Sigmoid colon (tissue), 7 donors: ENCODE measurements at places on chromosomes 3 and 15. TPM values are rescaled to one million over a fixed set of nuclear protein-coding genes. Genes with fewer than 3 reads are reported as not detected.
A peak's percentile ranks its signal among the peaks of the same experiment; 100 is the strongest.

The ACP3 gene
- 1.5 TPM for total RNA-seq

The C3orf33 gene
- total RNA-seq, result 3.6 TPM

The PLAAT1 gene
- total RNA-seq, result 3.3 TPM

The GRAMD2A gene
- 0.28 TPM for total RNA-seq

The CHAC1 gene
- total RNA-seq, result 3.0 TPM

- H3K27ac ChIP-seq, result no peak overlapping the region
- no peaks in the 10 kb centered on the region for H3K4me1 ChIP-seq
- no peaks in the 10 kb centered on the region for H3K27me3 ChIP-seq
- H3K36me3 ChIP-seq, result no peaks in the 10 kb centered on the region
- no peak for DNase-seq
Observed at GRCh38 chr3:127383656-127384179, 95.9 kb upstream of the PRR20G start.

GRCh38 chr15:74682954-74683353 lies 12.9 kb downstream of the EDC3 start:
- H3K27me3 ChIP-seq, result no peaks in the 10 kb centered on the region
- no peak overlapping the region for H3K4me3 ChIP-seq
- H3K4me1 ChIP-seq, result no peaks in the 10 kb centered on the region
- no peak overlapping the region for H3K27ac ChIP-seq
- peaks cover 5% of the 10 kb centered on the region for H3K36me3 ChIP-seq
- no peak for DNase-seq

DNA sequence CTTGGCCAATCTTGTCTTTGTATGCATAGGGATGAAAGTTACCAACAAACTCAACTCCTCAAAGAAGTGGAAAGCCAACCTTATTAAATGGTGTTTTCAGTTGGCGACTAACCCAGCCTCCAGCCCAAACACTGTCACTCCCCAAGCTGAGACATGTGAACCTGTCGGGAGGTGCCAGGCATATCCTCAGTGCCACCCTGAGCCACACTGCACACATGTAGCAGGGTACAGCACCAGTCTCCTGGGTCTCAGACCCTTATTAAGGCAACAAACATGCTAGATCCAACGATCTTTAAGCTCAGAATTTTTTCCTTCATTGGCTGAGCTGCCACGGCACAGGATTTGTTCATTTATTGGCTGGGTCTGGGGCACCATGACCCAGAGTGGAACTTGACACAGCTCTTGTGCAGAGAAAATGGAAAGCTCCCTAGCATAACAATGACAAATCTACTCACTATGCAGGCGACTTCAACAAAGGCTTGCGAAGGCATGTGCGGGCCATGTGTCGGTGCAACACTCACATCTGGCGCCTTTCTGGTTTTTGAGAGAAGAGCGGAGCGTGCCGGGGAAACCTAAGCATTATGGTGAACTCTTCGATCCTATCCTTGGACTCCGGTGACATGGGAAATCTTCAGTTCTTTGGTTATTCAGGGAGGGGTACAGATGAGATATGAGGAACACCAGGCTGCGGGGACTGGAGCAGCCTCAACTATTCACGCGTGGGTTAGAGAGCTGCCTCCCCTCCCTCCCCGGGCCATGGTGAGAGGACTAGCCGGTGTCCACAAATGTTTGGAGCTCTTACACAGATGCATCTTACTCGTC lies 190.1 kb downstream of the FAM43A start:
- DNase-seq, result no peak
- no peak overlapping the region for H3K4me3 ChIP-seq
- no peaks in the 10 kb centered on the region for H3K27me3 ChIP-seq
- no peak overlapping the region for H3K27ac ChIP-seq
- no peaks in the 10 kb centered on the region for H3K36me3 ChIP-seq

- no peaks in the 10 kb centered on the region for H3K36me3 ChIP-seq
- no peak overlapping the region for H3K27ac ChIP-seq
- H3K4me3 ChIP-seq, result no peak overlapping the region
- peaks cover 19% of the 10 kb centered on the region for H3K4me1 ChIP-seq
- DNase-seq, result no peak
Observed at GRCh38 chr3:66740260-66740659, 239.4 kb upstream of the LRIG1 start.

DNA sequence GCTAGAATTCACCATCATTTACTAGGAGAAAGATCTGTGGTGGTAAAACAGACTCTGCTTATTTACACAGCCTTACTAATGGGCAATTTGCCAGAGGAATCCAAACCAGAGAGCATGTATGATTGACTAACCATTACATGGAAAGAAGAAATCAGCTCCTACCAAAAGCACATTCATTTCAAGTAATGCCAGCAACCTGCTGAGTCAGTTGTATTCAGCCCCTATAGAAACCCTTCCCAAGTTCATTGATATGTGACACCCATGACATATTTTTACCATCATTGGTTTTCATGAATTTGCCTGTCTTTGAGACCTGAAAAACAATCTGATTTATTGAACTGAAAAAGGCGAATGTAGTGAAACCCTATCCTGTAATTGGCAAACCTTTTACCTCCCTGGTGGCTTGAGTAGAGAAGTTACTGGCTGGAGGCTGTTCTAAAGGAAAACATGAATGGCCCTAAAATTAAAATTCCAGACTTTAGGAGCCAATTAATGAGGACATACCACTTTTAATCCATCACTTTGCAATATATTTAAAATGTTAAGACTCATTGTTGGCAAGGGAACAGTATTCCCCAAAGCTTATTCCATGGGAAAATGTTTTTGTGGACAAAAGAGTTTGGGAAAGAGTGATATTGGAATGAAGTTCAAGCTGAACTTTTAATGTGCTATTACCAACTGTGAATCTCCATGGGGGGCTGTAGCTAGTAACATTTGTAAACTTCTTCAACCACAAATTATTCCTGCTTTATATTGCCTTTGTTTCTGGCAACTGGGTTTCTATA lies 542.9 kb downstream of the FHIT start:
- H3K27ac ChIP-seq, result no peak overlapping the region
- no peaks in the 10 kb centered on the region for H3K4me1 ChIP-seq
- H3K27me3 ChIP-seq, result no peaks in the 10 kb centered on the region
- no peak for DNase-seq
- no peaks in the 10 kb centered on the region for H3K36me3 ChIP-seq

GRCh38 chr15:89117790-89118189 lies 29.5 kb downstream of the ABHD2 start:
- H3K36me3 ChIP-seq, result peaks cover 4% of the 10 kb centered on the region
- no peak overlapping the region for H3K4me3 ChIP-seq
- H3K4me1 ChIP-seq, result peaks cover 62% of the 10 kb centered on the region
- no peak for DNase-seq
- H3K27me3 ChIP-seq, result no peaks in the 10 kb centered on the region
- peak overlapping the region; percentile 60 for H3K27ac ChIP-seq

DNA sequence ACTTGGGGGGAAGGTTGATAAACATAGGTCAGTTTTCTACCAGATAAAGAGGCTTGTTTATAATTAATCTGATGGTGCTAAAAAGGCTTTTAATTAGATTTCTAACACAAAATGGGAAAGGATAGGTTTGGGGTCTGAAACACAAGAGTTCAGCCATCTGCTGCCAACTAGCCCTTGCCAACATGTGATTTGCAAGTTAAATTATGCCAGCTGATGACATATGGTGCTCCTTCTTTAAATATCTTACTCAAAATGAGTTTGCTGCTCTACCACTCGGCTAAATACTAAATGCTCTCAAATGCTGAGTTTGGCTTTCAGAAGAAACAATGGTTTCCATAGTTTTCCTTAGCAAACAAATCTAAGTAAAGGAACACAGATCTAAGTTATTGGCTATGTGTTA lies 557.8 kb upstream of the CCDC54 start:
- H3K4me3 ChIP-seq, result no peak overlapping the region
- no peaks in the 10 kb centered on the region for H3K4me1 ChIP-seq
- no peak overlapping the region for H3K27ac ChIP-seq
- no peaks in the 10 kb centered on the region for H3K27me3 ChIP-seq

- DNase-seq, result peak; percentile 71
- peaks cover 5% of the 10 kb centered on the region for H3K36me3 ChIP-seq
- no peak overlapping the region for H3K4me3 ChIP-seq
- no peak overlapping the region for H3K27ac ChIP-seq
- H3K4me1 ChIP-seq, result peaks cover 5% of the 10 kb centered on the region
Observed at GRCh38 chr3:126442094-126442855, 33.4 kb downstream of the ZXDC start.

- H3K27me3 ChIP-seq, result no peaks in the 10 kb centered on the region
- H3K4me1 ChIP-seq, result no peaks in the 10 kb centered on the region
- H3K27ac ChIP-seq, result no peak overlapping the region
- no peak overlapping the region for H3K4me3 ChIP-seq
- DNase-seq, result no peak
Observed at GRCh38 chr3:162236949-162237348, 740.3 kb downstream of the OTOL1 start.

DNA sequence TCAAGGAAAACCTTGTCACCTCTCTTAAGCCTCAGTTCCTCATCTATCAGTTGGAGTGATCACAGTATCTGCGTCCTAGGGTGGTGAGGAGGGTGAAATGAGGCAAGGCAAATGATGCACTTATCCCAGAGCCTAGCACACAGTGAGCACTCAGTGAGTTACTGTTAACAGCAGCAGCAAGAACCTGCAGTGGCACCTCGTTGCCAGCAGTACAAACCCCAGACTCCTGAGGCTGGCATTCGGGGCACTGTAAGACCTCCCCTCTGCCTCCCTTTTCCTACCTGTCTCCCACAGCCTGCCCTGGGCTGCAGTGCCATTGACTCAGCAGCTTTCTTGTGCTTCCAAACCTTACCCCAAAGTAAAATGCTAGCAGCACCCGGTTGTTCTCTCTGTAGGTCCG lies 82.9 kb upstream of the EIF1B start:
- no peaks in the 10 kb centered on the region for H3K27me3 ChIP-seq
- no peak overlapping the region for H3K27ac ChIP-seq
- no peak for DNase-seq
- no peak overlapping the region for H3K4me3 ChIP-seq
- no peaks in the 10 kb centered on the region for H3K4me1 ChIP-seq
- H3K36me3 ChIP-seq, result no peaks in the 10 kb centered on the region

DNA sequence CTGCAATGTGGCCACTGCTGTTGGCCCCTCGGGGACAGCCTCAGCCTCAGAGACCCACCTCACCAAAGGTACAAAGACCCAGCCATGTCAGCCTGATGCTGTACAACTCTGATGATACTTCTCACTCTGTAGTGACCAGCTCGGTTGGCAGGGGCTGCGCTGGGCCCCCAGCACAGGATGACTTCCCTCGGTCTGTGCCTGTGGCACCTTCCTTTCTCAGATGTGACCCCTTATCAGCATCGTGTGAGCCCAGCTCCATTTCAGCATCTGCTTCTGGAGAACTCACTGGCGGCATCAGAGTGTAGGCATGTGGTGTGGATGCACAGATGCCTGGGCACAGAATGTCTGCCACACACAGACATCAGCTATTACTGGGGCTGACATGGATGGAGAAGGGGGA lies 25.1 kb upstream of the CTXND1 start:
- DNase-seq, result no peak
- H3K27ac ChIP-seq, result no peak overlapping the region
- no peaks in the 10 kb centered on the region for H3K27me3 ChIP-seq
- H3K36me3 ChIP-seq, result no peaks in the 10 kb centered on the region
- H3K4me3 ChIP-seq, result no peak overlapping the region
- no peaks in the 10 kb centered on the region for H3K4me1 ChIP-seq

GRCh38 chr3:140972833-140973232 lies 31.2 kb downstream of the SLC25A36 start:
- no peaks in the 10 kb centered on the region for H3K27me3 ChIP-seq
- no peak overlapping the region for H3K4me3 ChIP-seq
- H3K27ac ChIP-seq, result no peak overlapping the region
- no peaks in the 10 kb centered on the region for H3K4me1 ChIP-seq
- H3K36me3 ChIP-seq, result no peaks in the 10 kb centered on the region
- no peak for DNase-seq

DNA sequence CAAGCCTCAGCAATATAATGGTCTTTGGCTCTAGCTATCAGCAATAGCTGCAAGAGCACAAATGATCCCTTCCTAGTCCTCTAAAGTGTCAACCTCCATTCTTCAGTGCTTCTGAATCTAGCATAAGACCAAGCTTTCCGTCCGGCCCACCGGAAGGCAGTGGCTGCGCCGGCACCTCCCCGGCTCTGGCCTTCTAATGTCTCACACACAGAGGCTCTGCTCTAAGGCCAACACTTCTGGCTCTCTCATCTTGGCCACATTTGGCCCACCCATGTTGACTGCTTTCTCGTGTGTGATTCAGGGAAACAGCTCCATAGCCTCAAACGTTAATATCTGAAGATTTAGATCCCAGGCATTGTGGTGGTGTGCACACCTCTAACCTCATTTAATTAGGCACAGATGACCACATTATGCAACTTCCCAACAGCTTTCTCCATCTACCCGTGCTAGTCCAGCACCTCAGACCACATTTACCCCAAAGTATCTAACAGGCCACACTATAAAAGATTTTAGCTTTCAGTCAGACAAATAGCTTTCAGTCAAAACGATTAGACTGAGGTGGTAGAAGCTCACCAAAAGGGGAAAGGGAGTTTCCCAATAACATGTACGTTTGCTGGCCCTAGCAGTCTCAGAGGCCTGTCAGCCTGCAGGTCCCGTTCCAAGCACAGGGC lies 19.3 kb downstream of the SLC51A start:
- H3K27me3 ChIP-seq, result no peaks in the 10 kb centered on the region
- peaks cover 15% of the 10 kb centered on the region for H3K36me3 ChIP-seq
- DNase-seq, result no peak
- no peak overlapping the region for H3K27ac ChIP-seq
- no peak overlapping the region for H3K4me3 ChIP-seq

- no peaks in the 10 kb centered on the region for H3K36me3 ChIP-seq
- no peaks in the 10 kb centered on the region for H3K27me3 ChIP-seq
- no peak overlapping the region for H3K27ac ChIP-seq
- H3K4me3 ChIP-seq, result no peak overlapping the region
- no peak for DNase-seq
Observed at GRCh38 chr3:192980632-192981031, 63.0 kb upstream of the MB21D2 start.

DNA sequence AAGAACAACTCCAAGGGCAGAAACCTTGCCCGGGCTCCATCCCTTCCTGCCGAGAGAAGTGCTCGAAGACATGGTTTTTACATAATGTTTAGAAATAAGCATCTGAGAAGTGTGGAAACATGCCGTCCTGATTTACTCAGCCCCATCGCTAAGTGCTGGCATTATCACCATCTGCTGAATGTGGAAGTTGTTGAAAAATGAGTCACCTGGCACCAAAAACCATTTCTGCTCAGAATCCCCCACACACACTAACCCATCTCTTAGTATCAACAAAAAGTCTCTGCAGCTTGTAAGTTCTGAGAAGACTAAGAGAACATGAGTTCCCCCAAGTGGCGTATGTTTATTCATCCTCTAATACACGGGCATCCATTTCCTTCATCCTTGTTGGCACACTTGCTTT lies 51.0 kb upstream of the ARL8B start:
- DNase-seq, result no peak
- no peaks in the 10 kb centered on the region for H3K36me3 ChIP-seq
- H3K27ac ChIP-seq, result no peak overlapping the region
- H3K4me3 ChIP-seq, result no peak overlapping the region
